ENCODE measurements at places on chromosomes 11 and 22. TPM values are rescaled to one million over a fixed set of nuclear protein-coding genes. Genes with fewer than 3 reads are reported as not detected.

HBG2 gene
- not detected for polyA plus RNA-seq

SMIM35 gene
- polyA plus RNA-seq: 0.10 TPM

OR6T1 gene
- not detected for polyA plus RNA-seq

MISFA gene
- polyA plus RNA-seq: 3.7 TPM

ABCC8 gene
- polyA plus RNA-seq: 4.0 TPM

C1QTNF5 gene
- polyA plus RNA-seq: 25.9 TPM

CCDC116 gene
- 0.77 TPM for polyA plus RNA-seq

SLC22A8 gene
- polyA plus RNA-seq: not detected

SLC25A17 gene
- polyA plus RNA-seq: 13.2 TPM

NCAM1 gene
- polyA plus RNA-seq: 38.7 TPM

LIF gene
- polyA plus RNA-seq: 2.4 TPM

SLC5A1 gene
- polyA plus RNA-seq: not detected

FGF4 gene
- not detected for polyA plus RNA-seq

PRODH gene
- 1.2 TPM for polyA plus RNA-seq

APOL5 gene
- not detected for polyA plus RNA-seq

RCOR2 gene
- 4.5 TPM for polyA plus RNA-seq

KRTAP5-8 gene
- not detected for polyA plus RNA-seq

DDT gene
- 95.3 TPM for polyA plus RNA-seq

P2RY2 gene
- 8.7 TPM for polyA plus RNA-seq

OR4C16 gene
- polyA plus RNA-seq: not detected

CHCHD10 gene
- polyA plus RNA-seq: 528 TPM

APOA5 gene
- not detected for polyA plus RNA-seq

RBMXL2 gene
- polyA plus RNA-seq: not detected

POU2AF1 gene
- polyA plus RNA-seq: 0.03 TPM

OR51G1 gene
- not detected for polyA plus RNA-seq

CNTF gene
- 1.1 TPM for polyA plus RNA-seq

H19 gene
- 6,219 TPM for polyA plus RNA-seq

OR52E2 gene
- polyA plus RNA-seq: not detected

AIFM3 gene
- polyA plus RNA-seq: 0.37 TPM

OR51B4 gene
- polyA plus RNA-seq: not detected

TPBGL gene
- 4.3 TPM for polyA plus RNA-seq

APOBEC3F gene
- polyA plus RNA-seq: 8.6 TPM

LBHD1 gene
- polyA plus RNA-seq: 30.4 TPM

STK33 gene
- polyA plus RNA-seq: 17.2 TPM

CDC42BPG gene
- polyA plus RNA-seq: 4.9 TPM

MMP1 gene
- 0.07 TPM for polyA plus RNA-seq

KDM4E gene
- not detected for polyA plus RNA-seq

SGSM1 gene
- polyA plus RNA-seq: 3.3 TPM

FOSL1 gene
- 12.7 TPM for polyA plus RNA-seq

PYGM gene
- polyA plus RNA-seq: 2.4 TPM

TRIM66 gene
- polyA plus RNA-seq: 4.0 TPM

UBQLNL gene
- polyA plus RNA-seq: 1.1 TPM

DEFB131B gene
- polyA plus RNA-seq: not detected

TCN2 gene
- polyA plus RNA-seq: 21.9 TPM

PTPN5 gene
- 0.15 TPM for polyA plus RNA-seq

ACRV1 gene
- polyA plus RNA-seq: not detected

STX3 gene
- 24.7 TPM for polyA plus RNA-seq

SORL1 gene
- polyA plus RNA-seq: 1.0 TPM

KCNA4 gene
- polyA plus RNA-seq: 3.5 TPM

HDAC10 gene
- 2.0 TPM for polyA plus RNA-seq

C11orf71 gene
- polyA plus RNA-seq: 14.3 TPM

PLEKHA7 gene
- 3.3 TPM for polyA plus RNA-seq

All from adrenal gland (tissue), 19 donors.